GM18507 (cell line): ENCODE measurements at places on chromosomes 2 and 18.

DNA sequence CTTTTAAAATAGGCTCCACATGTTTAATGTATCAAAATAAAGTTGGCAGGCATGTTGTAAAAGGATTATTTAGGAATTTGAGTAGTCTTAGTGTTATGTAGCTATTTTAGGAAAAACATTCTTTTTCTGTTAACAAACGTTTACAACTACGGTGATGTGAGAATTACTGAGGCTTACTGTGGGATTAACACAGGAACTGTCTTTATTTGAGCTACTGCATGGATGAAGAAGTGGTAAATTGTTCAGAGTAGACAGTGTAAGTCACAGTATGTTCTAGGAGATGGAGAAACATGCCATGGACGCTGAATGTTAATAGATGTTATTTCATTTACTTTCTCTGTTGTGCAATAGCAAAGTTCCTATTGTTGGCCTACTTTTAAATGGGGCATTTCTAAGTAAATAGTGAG lies 1.6 kb downstream of the PPM1B start:
- no peak for DNase-seq

DNA sequence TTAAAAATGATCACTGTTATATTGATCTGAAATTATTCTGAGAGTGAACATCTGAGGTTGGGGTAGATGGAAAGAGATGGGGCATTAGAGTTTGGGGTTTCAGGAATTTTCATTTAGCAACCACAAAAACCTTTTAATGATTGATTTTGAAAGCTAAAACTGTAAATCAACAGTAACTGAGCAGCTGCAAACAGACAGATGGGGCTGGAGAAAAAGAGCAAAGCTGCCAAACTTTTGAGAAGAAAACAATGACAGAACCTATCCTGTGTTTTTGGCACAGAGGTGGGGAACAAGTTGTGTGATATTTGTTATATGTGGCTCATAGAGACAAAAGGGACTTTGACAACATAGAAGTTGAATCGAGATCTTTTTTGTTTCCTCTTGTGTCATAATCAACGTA lies 415.8 kb upstream of the DSEL start:
- DNase-seq: no peak

- DNase-seq: no peak
These were observed 25.2 kb downstream of the SDC1 start for GRCh38 chr2:20199633-20200270.

GRCh38 chr2:62201307-62201706 lies 5.4 kb downstream of the B3GNT2 start:
- DNase-seq: no peak

- DNase-seq: no peak
These were observed 22.3 kb downstream of the COX7A2L start for GRCh38 chr2:42338567-42339190.

DNA sequence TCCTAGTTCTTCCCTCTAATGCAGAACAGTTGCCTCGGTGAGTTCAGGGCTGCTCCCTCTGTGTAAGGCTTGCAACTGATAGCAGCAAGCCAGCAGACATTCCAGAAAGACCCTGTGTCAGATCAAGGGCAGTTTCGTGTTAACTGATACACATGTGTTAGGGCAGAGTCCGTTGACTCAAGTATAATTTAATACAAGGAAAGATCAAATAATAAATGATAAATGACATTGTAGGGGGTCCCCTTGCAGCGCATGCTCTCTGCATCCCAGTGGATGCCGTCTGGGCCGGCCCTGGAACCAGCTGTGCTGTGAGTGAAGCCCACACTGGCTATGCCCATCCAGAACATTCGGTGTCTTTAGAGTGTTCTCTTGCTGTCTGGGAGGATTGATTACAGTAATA lies 180.3 kb downstream of the AGAP1 start:
- DNase-seq: no peak

GRCh38 chr2:51213826-51214225 lies 181.9 kb upstream of the NRXN1 start:
- no peak for DNase-seq

DNA sequence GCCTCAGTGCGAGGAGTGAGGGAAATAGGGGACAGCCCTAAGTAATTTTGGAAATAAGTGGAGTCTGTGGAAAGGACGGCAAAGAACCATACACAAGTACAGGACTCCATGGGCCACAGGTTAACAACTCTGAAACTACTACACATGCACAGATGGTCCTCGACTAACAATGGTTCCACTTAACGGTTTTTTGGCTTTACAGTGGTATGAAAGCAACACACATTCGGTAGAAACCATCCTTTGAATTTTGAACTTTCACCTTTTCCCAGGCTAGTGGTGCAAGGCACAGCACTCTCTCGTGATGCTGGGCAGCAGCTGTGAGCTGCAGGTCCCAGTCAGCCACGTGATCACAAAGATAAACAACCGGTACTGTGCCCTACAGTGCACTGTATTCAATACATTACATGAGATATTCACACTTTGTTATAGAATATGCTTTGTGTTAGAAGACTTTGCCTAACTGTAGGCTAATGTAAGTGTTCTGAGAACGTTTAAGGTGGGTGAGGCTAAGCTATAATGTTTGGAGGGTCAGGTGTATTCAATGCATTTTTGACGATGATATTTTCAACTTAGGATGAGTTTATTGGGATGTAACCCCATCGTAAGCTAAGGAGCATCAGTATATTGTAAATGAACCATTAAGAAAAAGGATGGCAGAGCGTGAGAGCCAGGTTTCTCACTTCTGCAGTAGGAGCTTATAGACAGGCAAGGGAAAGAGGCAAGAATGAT lies 44.6 kb downstream of the TBC1D8 start:
- no peak for DNase-seq

GRCh38 chr2:239399921-239400595 lies 762 bp downstream of the HDAC4 start:
- DNase-seq: no peak

- DNase-seq: no peak
These were observed 81.5 kb downstream of the EFEMP1 start for GRCh38 chr2:55842046-55842445.

GRCh38 chr2:31735716-31736115 lies 155.0 kb upstream of the SRD5A2 start:
- DNase-seq: no peak

DNA sequence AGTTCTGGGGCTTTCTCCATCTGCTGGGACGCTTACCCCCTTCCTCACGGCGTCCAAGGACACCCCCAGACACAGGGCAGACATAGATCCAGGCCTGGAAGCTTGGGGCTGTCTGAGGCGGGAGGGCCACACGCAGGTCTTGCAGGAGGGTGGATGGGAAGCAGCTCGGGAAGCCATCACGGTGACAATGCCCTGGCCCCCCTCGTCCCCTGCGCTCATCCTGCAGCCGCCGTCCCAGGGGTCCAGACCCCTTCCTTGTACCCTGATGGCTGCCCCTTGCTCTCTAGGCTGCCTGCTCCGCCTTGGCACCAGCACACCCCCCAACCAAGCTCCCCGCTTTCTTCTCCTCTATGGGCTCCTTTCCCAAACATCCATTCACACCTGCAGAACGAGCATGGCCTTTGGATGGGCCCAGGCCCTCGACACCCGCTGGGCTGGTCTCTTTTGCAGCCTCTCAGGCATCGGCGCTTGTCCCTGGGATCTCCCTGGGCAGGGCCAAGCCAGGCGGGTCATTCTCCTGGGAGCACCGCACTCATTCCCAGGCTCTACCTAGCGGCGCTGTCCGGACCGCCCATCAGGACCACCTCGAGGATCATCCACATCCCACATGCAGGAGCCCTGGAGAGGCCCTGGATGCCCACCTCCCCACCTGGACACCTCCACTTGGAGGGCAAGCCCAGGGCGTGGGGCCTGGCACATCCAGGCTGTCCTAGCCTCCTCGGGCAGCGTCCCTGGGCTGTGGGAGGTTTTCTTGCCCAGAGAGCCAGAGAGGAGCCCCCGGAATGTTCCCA lies 274.9 kb downstream of the NDUFA10 start:
- no peak for DNase-seq

DNA sequence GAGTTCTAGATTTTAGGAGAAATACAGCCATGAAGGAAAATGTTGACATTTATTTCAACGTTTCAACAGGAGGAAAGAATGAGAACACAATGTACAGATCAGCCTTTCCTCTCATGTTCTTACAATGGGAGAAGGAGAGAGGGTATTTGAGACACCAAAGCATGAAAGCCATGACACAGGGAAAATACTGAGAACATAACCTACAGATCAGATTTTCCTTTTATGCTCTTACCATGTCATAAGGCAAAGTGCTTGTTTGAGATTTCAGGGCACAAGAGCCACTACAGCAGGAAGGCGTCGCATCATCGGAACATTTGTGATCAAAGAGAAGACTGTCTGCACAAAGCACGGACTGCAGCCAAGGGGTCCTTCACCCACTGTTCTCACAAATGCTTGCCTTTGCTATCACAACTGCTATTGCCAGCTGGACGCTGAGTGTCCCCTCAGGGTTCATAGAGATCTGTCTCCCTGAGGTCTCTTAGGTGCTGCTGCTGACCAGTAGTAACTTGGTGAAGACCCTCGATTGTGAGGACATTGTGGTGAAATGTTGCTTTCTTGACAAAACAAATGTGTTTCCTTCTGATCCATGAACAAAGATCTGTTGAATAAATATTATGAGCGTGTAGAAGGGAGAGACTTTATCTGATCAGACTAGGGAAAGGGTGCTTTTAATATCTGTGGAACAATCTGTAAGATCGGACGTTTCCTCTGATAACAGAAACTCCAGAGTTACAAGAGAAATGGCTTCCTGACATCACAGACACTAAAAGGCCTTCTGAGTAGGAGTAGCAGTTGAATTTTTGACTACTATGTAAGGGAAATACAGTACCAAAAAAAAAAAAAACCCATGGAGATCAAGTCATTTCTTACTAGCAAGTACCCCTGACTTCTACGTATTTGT lies 6.4 kb upstream of the IL1RL1 start:
- DNase-seq: no peak

DNA sequence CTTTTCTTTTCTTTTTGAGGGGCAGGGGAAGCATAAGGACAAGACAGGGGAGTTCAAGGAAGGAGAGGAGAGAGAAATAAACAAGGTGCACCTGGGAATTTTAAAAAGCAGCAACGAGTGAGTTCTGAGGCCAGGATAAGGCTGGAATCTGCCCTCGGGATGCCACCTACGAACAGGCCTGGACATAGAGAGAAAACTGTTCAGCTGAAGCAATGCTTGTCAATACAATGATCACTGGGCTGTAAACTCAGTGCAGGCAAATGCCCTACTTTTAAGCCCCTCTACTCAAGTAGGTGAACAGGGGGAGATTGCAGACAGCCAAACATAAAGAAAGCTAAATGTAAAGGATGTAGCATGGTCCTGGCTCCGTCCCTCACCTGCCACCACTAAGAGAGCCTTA lies 330.5 kb downstream of the ETAA1 start:
- no peak for DNase-seq

- DNase-seq: no peak
These were observed 808.1 kb downstream of the RNF144A start for GRCh38 chr2:7725171-7725849.

DNA sequence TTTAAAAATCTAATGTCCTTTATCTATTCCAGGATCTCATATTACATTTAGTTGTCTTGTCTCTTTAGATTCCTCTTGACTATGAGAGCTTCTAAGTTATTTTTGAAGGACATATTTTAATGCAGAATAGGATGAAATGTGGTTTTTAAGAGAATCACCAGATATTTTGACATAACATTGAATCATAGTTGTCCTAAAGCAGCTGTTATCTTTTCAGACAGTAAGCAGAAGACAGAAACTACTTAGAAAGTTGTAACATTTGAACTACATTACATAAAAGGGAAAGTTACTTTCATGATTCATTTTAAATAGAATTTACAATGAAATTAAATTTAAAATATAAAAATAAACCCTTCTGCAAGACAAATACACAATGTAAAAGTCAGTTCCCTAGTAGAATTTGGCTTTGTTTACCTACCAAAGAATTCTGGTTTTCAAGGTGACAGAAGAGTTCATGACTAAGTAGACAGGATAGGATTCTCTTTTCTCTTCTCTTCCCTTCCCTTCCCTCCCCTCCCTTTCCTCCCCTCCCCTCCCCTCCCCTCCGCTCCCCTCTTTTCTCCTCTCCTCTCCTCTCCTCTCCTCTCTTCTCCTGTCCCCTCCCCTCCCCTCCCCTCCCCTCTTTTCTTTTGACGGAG lies 186.0 kb downstream of the DIS3L2 start:
- no peak for DNase-seq

DNA sequence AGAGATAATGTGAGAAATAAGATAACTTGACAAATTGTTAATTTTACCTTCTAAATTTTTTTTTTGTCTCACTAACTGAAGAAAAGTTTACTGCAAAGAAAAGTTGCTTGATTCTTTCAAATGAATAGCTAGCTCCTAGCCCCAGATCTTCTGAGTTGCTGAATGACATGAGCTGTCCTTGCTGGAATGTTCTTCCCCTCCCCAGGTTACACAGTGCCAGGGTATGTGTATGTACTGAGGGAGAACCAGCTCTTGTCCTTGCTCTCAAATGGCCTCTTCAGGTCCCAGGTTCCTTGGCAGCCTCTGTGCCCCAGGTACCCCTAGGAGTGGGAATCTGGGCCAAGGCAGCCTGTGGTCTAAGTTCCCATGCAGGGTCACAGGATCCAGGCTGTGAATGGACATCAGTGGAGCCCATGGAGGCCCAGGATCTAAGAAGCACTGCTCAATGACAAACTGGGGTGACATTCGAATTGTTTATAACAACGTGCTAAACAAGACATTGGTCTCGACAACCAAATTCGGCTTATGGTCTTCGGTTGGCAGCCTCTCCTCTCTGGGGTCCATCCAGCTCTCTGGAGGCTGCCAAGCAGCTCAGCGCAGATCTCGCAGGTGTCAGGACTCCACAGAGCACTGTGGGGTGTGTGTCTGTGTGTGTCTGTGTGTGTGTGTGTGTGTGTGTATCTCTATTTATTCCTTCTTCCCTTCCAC lies 17.1 kb upstream of the INO80C start:
- no peak for DNase-seq

DNA sequence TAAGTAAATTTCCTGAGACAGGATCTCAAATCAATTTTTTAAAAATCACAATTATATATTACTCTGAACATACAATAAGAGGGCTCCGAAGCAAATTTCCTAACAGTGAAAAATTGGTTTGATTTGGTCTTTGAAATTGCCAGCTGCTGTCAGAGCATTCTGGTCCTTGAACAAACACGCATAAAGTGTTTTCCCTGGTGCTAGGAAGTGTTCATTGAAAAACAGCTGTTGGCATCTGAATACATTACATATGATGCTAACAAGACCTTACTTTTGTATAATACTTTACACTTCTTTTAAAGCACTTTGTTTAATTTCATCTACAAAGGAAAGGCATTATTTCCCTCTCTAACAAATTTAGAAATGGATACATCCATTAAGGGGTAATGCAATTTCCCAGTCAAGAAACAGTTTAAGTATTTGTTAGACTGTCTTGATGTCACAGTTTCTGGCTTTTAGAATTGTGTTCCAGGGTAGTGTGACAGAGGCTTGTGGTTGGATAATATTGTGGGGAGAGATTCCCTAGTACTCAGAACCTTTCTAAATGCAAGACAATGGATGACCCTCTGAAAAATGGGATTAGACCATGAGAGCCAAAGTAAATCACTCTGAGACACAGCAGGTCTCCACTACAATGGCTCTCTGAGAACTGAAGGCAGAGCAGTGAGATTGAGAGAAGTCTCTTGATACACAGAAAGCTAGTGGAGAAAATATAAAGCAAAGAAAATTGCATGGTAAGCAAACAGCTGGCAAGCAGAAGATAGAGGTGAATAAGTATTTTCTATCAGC lies 299.0 kb downstream of the TRIB2 start:
- DNase-seq: no peak
